ENCODE measurements at places on chromosomes 5 and 9. TPM values are rescaled to one million over a fixed set of nuclear protein-coding genes. Genes with fewer than 3 reads are reported as not detected.

DNA sequence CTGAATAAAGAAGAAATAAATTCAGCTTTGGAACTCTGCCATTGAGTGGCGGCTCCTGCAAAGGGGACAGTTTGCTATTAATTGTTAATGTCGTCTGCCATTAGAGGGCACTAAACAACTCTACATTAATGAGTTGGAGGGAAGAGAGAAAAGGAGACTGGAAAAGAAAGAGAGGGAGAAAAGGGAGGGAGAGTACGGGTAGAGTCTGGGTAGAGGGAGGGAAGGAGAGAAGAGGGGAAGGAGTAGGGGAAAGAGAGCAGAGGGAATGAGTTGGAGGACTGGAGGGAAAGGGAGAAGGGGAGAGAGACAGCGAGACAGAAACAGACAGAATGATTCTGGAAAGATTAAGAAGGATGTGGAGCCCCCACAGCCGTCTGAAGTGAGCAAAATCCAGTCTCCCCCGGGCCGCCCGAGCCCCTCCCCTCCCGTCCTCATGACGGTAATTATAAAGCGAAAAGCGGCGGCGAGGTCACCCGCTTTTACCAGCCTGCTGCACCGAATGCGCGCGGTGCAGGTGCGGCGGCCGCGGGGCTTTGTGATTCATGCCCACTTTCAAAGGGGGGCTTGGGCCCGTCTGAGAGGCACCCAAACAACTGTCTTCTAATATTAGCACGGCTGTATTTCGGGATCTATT is 1.9 kb upstream of the FST start:
- DNase-seq, result peak; percentile 63

GRCh38 chr9:16001856-16002255 is 449.0 kb downstream of the CCDC171 start:
- DNase-seq, result no peak

DNA sequence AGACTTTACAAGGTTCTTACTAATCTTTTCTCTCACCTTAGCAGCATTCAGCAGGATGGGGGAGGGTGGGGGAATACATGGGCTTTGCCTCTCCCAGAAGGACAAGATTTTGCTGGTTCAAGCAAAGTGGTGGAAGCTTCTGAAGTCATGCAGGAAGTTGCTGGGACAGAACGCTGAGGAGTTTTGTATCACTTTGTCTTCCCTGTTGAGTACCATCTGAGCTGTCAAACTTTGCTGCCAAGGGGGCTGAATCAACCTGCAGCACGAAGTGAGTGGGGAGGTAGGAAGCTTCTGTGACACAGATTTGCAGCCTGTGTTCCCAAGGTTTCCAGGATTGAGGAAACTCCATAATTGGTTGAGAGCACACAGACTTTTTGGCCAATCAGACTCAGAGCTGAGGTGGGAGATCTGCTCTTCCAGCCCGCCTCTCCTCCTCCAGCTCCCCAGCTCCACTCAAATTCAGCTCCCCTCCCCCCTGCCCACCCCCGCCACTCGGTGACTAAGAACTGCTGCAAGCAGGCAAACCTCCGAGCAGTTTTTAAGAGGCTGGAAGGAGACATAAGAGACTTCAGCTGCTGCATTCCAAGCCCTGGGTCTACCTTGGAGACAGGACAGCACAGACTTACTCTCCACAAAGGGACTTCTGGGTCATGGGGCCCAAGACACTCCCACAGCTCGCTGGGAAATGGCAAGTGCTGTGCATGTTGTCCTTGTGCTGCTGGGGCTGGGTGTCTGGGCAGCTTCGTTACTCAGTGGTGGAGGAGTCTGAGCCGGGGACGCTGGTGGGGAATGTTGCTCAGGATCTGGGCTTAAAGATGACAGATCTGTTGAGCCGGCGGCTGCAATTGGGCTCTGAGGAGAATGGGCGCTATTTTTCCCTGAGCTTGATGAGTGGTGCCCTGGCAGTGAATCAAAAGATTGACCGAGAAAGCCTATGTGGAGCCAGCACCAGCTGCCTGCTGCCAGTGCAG is at the start of gene PCDHGC5:
TSS of gene PCDHGC5 (plus strand) at position 491 of the 971 bp plus-strand sequence. CDS start at position 651, 160 bp downstream.
- no peak for DNase-seq

GRCh38 chr9:138043061-138043410 is 165.5 kb downstream of the CACNA1B start:
- no peak for DNase-seq

GRCh38 chr5:74313896-74314295 is 326.6 kb downstream of the ENC1 start:
- no peak for DNase-seq

The PLEKHG4B gene
- polyA plus RNA-seq, result 15.1 TPM

The TUSC1 gene
- polyA plus RNA-seq, result 14.6 TPM

The TMEM252 gene
- polyA plus RNA-seq, result 8.9 TPM

GRCh38 chr5:142110046-142110531 is 1.5 kb downstream of the NDFIP1 start:
- DNase-seq, result no peak

DNA sequence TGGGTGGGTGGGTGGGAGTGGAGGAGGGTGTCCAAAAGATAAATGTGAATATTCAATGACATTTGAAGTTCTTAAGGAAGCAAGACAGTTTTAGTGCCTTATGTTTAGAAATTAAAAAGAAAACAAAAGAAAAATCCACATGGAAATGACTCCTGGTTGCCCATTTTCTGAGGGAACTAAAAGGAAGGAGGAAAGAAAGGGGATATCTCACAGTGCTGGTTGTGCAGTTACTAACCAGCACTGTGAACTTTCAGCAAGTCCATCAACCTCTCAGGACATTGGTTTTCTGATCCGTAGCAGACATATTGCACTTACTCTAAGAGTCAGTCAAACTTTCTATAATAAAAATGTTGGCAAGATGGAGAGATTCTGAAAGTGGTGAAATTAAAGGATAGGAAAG is 431.0 kb upstream of the CLINT1 start:
- DNase-seq, result no peak

- DNase-seq, result no peak
Observed at GRCh38 chr5:72788866-72789505, 27.5 kb upstream of the TNPO1 start.

- no peak for DNase-seq
Observed at GRCh38 chr5:175842951-175843793, 28.2 kb upstream of the CPLX2 start.

DNA sequence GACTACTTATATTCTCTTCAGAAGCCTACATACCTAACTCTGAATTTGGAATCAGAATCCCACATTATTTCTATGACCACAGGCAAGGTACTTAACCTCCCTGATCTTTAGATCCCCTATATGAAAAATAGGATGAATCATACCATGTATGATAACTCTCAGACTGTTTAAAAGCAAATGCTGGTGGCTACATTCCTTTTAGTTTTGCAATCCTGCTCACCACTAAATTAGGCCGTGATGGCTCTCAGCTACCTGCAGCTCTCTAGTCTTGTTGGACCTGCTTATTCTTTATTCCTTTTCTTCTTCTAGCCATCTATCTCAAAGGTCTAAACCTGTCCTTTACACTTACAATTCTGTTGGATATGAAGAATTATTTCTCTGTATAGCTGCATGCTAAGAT is 303.4 kb upstream of the ATP10B start:
- no peak for DNase-seq

GRCh38 chr5:141875022-141875740 is 3.0 kb downstream of the PCDH1 start:
- DNase-seq, result no peak

GRCh38 chr5:162573758-162574157 is 506.2 kb downstream of the GABRG2 start:
- DNase-seq, result no peak

Data from left renal cortex interstitium (tissue), 4 donors.